Cardiac septum (tissue), 1 donor: ENCODE measurements at places on chromosomes 6 and 20.

- no peak for DNase-seq
These were observed 326.5 kb upstream of the RUNX2 start for GRCh38 chr6:45001663-45002062.

GRCh38 chr6:14423330-14423729 lies 305.8 kb downstream of the CD83 start:
- DNase-seq: no peak

DNA sequence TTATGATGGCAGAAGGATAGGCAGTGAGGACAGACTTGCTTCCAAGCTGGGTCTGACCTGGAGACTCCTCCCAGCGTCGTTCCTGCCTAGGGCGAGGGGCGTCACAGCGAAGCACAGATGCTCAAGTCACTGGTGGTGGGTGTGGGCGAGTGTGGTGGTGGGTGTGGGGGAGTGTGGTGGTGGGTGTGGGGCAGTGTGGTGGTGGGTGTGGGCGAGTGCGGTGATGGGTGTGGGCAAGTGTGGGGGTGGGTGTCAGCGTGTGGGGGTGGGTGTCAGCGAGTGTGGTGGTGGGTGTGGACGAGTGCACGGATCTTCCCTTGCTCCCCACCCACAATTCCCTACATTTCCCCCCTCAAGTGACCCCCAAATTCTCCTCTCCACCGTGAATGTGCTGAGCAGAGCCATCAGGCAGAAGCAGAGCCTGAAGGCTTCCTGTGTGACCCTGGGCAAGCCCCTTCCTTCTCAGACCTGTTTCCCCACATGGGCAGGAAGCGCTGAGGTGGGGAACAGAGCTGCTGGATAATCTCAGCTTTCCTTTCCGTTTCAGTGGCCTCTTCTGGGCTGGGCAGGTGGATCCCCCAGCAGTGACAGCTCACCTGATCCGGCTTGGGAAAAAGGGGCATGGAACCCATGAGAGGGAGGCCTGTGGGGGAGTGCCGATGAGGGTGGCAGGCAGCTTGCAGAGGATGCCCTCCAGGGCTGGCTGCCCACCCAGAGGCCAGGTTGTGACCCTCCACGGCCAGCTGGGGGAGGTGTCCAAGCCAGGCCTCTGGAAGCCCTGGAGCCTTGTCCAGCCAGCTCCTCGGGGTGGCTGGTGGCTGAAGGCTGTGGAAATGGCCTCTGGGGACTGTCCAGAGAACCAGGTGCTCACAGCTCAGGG lies 42.9 kb downstream of the RSPO4 start:
- no peak for DNase-seq

DNA sequence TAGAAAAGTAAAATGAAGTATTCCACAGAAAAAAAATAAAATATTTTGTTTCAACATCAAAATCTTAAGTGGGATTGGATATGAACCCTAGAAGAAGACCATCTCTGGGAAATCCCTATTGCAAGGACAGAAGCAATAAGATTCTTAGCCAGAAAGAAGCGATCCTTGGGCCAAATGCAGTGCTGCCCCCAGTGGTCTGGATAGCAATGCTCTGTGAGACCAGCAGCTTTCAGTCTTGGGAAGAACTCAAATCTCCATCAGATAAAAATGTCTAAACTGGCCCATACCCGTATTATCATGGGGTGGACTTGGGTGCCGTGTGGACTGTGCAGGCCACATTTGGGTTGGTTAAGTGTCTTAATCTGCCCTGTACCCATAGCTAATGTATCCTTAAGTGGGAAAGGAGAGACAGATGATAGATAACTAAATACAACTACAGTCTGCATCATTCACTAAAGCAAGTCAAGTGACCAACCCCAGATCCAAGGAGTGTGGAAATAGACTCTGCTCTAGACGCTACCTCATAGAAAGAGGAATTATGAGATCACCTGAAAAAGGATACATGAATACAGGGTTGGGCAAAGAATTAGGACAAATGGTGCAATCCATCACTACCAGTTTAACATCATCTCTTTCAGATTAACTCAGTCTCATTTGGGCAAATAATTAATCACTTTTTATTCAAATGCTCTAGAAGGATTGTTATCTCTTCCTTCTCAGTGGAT lies 38.9 kb upstream of the SNAP25 start:
- no peak for DNase-seq

- DNase-seq: no peak
These were observed 185.2 kb upstream of the ARG1 start for GRCh38 chr6:131387562-131388447.
